ENCODE measurements at places on chromosomes 6 and 20. TPM values are rescaled to one million over a fixed set of nuclear protein-coding genes. Genes with fewer than 3 reads are reported as not detected.

Gene XKR7
- not detected for total RNA-seq

Gene C6orf89
- total RNA-seq, result 62.9 TPM

Gene CRISP2
- not detected for total RNA-seq

Gene CGA
- total RNA-seq, result 1.2 TPM

Gene PRR18
- 0.65 TPM for total RNA-seq

Gene CBLN4
- not detected for total RNA-seq

Gene CUL7
- total RNA-seq, result 10.8 TPM

Gene SYCP2L
- 0.59 TPM for total RNA-seq

Gene FILIP1
- total RNA-seq, result 85.8 TPM

Gene GSTA1
- total RNA-seq, result not detected

Gene ADTRP
- total RNA-seq, result 0.21 TPM

Gene TRAPPC3L
- 0.24 TPM for total RNA-seq

Gene C6orf141
- 1.1 TPM for total RNA-seq

Gene PRKN
- total RNA-seq, result 13.8 TPM

Gene TRIM40
- not detected for total RNA-seq

Gene RUNX2
- 0.44 TPM for total RNA-seq

Gene PPDPF
- total RNA-seq, result 241 TPM

Gene FOXP4
- total RNA-seq, result 15.6 TPM

Gene IL17A
- not detected for total RNA-seq

Gene CHD6
- 36.5 TPM for total RNA-seq

Gene TUBB1
- 0.37 TPM for total RNA-seq

Gene MAFB
- total RNA-seq, result 32.5 TPM

Gene KIF25
- total RNA-seq, result 0.34 TPM

Gene TUBB2B
- 2.2 TPM for total RNA-seq

Gene SLC25A27
- total RNA-seq, result 7.8 TPM

Gene HLA-DMB
- total RNA-seq, result 6.9 TPM

Gene PRDM13
- total RNA-seq, result not detected

Gene MCHR2
- total RNA-seq, result not detected

Gene GLP1R
- 10.3 TPM for total RNA-seq

All from left cardiac atrium (tissue), 4 donors.